ENCODE measurements at places on chromosomes 5 and 9.
A peak's percentile ranks its signal among the peaks of the same experiment; 100 is the strongest.

- no peak for DNase-seq
These were observed 100.2 kb upstream of the GNA14 start for GRCh38 chr9:77748214-77748772.

- no peak for DNase-seq
These were observed 128.5 kb upstream of the STC2 start for GRCh38 chr5:173456751-173457171.

GRCh38 chr9:87729246-87729645, 3.3 kb downstream of the CTSL start:
- no peak for DNase-seq

DNA sequence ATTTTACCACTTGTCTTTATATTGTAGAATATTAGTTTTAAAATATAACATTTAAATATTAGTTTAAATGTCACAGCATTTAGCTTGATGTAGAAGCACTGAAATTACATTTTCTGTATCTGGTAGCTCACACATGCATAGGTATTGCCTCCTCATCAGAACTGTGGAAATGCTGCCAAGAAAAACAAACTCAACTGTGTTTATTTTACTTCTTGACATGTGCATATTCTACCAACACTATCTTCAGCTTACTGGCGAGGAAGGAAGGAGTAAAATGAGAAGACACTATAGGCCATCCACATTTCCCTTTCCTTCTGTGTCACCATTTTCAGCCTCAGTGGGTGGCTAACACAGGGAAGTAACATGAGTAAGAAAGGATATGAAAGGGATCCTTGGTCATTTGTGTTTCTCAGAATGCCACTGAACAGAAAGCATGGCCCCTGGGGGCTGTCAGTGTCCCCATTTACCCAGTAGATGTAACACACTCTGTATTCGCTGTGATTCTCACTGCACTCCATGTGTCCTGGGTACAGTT, 81.0 kb upstream of the HTR4 start:
- no peak for DNase-seq

GRCh38 chr5:132458651-132459030, 31.9 kb downstream of the IRF1 start:
- no peak for DNase-seq

GRCh38 chr5:130836729-130837649, 328.1 kb downstream of the HINT1 start:
- DNase-seq = no peak

- no peak for DNase-seq
These were observed 58.2 kb upstream of the GGTA1 start for GRCh38 chr9:121557581-121558447.

DNA sequence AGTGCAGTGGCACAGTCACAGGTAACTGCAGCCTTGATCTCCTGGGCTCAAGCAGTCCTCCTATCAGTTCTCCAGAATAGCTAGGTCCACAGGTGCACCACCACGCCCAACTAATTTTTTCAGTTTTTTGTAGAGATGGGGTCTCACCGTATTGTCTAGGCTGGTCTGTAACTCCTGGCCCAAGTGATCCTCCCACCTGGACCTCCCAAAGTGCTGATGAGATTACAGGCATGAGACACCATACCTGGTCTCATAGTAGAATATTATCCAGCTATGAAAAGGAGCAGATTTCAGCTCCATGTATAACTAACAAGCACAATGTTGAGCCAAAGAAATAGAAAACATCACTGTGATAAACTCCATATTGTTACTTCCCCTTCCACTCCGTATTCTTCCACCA, 69.8 kb downstream of the FAM78A start:
- no peak for DNase-seq

DNA sequence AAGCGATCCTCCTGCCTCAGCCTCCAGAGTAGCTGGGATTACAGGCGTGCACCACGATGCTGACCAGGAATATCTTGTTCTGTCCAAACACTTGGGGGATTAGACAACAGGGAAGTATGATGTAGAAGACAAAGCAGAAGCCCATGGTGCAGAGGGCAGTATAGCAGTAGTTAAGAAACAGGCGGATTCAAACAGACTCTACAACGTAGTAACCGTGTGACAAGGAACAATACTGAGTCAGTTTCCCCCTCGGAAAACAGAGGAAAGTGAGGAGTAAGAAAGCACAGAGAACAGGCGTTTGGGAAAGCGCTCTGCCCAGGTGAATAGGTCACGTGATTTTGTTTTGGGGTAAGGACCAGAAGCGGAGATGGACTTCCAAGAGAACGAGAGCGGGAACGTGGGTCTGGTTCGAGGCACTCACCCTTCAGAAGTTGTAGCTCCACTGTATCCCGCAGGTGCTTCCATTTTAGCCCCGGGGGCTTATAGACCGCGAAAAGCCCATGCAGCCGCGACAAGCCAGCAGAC, 306 bp downstream of the TRUB2 start:
- DNase-seq = no peak

GRCh38 chr9:22240619-22241018, 206.0 kb upstream of the DMRTA1 start:
- peak; percentile 72 for DNase-seq

DNA sequence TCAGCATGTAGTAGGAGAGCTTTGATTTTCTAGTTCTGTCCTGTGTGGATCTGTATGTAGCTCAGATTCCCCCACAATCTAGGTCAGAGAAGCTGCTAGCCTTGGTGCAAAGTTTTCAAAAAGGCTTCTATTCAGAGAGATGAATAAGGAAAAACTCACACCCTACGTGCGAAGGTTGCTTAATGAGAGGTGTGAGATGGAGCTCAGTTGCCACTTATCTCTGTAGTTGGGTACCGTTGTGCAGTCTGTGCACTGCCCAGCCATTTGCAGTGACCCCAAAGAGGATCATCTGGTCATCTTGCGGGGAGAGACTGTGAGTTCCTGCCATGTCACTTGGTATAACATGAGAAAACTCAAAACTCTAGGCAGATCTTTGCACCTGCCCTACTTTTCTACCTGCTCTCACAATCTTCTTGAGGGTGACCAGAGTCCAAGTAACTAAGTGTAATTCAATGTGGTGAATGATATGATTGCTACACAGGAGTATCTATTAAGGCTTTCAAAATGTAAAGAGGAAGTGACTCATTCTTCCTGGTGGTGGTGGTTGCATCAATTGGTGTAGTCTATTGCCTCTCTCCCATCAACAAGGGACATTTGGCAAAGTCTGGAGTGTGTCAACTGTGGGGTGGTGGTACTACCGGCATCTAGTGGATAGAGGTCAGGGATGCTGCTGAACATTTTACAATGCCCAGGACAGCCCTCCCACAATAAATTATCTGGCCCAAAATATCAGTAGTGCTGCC, 65.2 kb downstream of the TMC1 start:
- DNase-seq = peak; percentile 65

DNA sequence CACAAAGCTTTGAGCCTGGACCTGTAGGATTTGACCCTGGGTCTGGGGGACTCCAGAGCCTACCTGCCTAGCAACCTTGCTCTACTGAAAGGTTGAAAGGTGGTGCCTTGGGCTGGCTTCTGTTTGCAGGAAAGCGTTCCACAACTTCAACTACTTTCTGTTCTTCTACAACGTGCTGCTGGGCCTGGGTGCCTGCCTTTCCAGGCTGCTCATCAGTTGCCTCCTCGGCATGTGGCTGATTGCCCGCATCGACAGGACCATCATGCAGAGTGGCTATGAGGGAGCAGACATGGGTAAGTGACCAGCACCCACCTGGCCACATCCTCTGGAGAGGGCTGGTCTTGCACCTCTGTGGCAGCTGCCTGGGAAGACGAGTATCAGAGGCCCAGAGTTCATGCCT, 13.6 kb upstream of the CCDC180 start:
- DNase-seq = no peak
